ENCODE measurements at places on chromosomes 6 and 20. TPM values are rescaled to one million over a fixed set of nuclear protein-coding genes. Genes with fewer than 3 reads are reported as not detected.

GRCh38 chr20:22576273-22576672, 8.1 kb downstream of the FOXA2 start:
- DNase-seq: no peak

- DNase-seq: no peak
Observed at GRCh38 chr6:19362396-19362795, 474.8 kb upstream of the ID4 start.

GRCh38 chr6:150343434-150343833, 25.4 kb upstream of the IYD start:
- no peak for DNase-seq

DNA sequence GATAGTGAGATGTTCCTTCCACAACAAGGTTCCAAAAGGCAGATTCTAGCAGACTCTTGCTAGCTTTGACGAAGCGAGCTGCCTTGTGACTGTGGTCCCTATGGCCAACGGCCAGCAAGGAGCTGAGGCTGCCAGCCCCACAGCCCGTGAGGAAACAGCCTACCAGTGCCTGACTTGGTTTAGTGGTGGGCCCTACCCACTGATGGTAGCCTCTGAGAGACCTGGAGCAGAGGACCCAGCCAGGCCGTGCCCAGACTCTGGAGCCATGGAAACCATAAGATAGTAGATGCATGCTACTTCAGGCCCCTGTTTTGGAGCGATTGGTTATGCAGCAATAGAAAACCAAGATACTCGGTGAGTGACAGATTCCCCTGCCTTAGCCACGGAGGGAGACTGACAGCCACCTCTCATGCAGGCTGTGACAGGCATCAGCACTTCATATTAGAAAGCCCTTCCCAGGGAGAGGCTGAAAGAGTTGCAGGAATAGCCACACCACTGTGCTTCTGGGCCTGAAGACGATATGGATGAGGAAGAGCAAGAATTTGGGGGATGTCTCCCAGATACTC, 19.2 kb downstream of the PSMG4 start:
- DNase-seq: no peak

GRCh38 chr6:117444600-117444999, 18.9 kb upstream of the ROS1 start:
- no peak for DNase-seq

Gene ZSCAN31
- 18.4 TPM for total RNA-seq

- DNase-seq: no peak
Observed at GRCh38 chr20:7601431-7601830, 338.8 kb downstream of the HAO1 start.

Gene BTN1A1
- total RNA-seq: not detected

GRCh38 chr20:4043796-4044195, 28.4 kb upstream of the RNF24 start:
- DNase-seq: no peak

All from right cardiac atrium (tissue), 5 donors.